ENCODE measurements at places on chromosomes 4 and X. TPM values are rescaled to one million over a fixed set of nuclear protein-coding genes. Genes with fewer than 3 reads are reported as not detected.
A peak's percentile ranks its signal among the peaks of the same experiment; 100 is the strongest.

SMIM10 gene
- 6.4 TPM for total RNA-seq

BANK1 gene
- total RNA-seq = 0.06 TPM

KLF3 gene
- total RNA-seq = 8.4 TPM

NCAPG gene
- total RNA-seq = 83.7 TPM

- DNase-seq = peak; percentile 71
Measured at GRCh38 chr4:68271851-68272357, 26.4 kb upstream of the TMPRSS11B start.
